ENCODE measurements at places on chromosomes 13 and 19. TPM values are rescaled to one million over a fixed set of nuclear protein-coding genes. Genes with fewer than 3 reads are reported as not detected.

The IQCN gene
- total RNA-seq = 0.37 TPM

GRCh38 chr13:76720416-76720815, 165.8 kb downstream of the KCTD12 start:
- no peak for DNase-seq

GRCh38 chr13:86193281-86193680, 394.1 kb upstream of the SLITRK6 start:
- no peak for DNase-seq

DNA sequence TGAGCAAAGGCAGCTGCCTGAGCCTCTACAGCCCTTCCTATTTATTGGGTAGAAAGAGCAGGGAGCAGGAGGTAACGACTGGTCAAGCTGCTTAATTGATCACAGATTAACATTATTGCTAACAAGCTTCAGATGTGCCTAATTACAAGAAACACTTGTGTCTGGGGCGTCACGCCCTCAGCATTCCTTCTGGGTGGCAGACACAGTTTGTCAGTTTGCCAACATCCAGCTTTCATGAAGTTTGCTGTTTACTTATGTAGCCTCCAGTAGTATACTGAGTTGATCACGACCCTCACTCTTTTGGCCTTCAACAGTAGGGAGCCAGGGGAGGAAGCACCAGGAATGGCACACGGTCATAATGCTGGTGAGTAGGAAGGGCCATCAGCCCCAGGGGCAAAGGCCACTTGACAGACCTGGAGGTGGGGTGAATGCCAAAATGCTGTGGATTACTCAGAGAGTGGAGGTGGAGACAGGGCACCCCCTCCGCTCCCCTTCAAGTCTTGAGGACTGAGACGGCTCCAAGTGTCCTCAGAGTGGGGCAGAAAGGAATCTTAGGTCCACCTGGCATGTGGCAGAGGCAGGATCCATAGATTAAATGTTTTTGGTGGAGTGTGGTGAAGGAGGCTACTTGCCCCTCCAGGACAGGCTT, 34.9 kb upstream of the PSPC1 start:
- no peak for DNase-seq

- DNase-seq = no peak
Measured at GRCh38 chr19:40450664-40451063, 6.5 kb upstream of the SERTAD3 start.

DNA sequence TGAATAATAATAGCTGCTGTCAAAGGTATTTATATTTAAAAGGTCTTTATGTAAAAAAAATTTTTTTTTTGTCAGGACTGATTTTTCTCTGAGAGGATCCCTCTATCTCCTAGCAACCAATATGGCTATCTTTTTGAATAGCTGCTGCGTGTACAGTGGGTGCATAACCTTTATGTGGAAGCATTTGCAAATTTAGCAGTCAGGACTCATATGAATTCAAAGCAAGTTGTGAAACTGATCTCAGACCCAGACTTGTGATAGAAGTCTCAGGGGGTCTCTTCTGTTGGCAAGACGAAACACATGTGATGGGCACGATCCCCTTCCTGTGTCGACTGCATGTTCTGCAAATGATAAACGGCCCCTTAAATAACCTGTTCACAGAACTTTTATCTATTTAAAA, 114.1 kb upstream of the ARGLU1 start:
- no peak for DNase-seq

All from G401 (cell line).